ENCODE measurements at places on chromosomes 4 and X. TPM values are rescaled to one million over a fixed set of nuclear protein-coding genes. Genes with fewer than 3 reads are reported as not detected.

ADH1A gene
- total RNA-seq = not detected

PAGE2 gene
- not detected for total RNA-seq

IL3RA gene
- not detected for total RNA-seq

USP27X gene
- 0.58 TPM for total RNA-seq

ARHGAP6 gene
- total RNA-seq = 29.2 TPM

CT55 gene
- total RNA-seq = not detected

RHOXF2B gene
- not detected for total RNA-seq

PCDH7 gene
- 64.8 TPM for total RNA-seq

NDST3 gene
- not detected for total RNA-seq

LARP1B gene
- total RNA-seq = 13.7 TPM

SPANXN3 gene
- not detected for total RNA-seq

TMPRSS11B gene
- not detected for total RNA-seq

ZNF630 gene
- total RNA-seq = 0.26 TPM

KCTD8 gene
- 0.43 TPM for total RNA-seq

LDOC1 gene
- total RNA-seq = 13.0 TPM

FGG gene
- not detected for total RNA-seq

TMSB15C gene
- 0.58 TPM for total RNA-seq

USP17L12 gene
- total RNA-seq = not detected

UGT2B10 gene
- total RNA-seq = not detected

RBMXL3 gene
- not detected for total RNA-seq

GUCY2F gene
- not detected for total RNA-seq

HTR2C gene
- total RNA-seq = not detected

FAM184B gene
- 0.12 TPM for total RNA-seq

KLKB1 gene
- not detected for total RNA-seq

SSX2B gene
- not detected for total RNA-seq

CENPVL3 gene
- not detected for total RNA-seq

TBC1D8B gene
- total RNA-seq = 6.7 TPM

CCNB3 gene
- total RNA-seq = under 0.01 TPM

RTL3 gene
- total RNA-seq = 0.12 TPM

PAK3 gene
- total RNA-seq = 0.09 TPM

CYBB gene
- total RNA-seq = 0.12 TPM

FAM13A gene
- total RNA-seq = 10.5 TPM

HAUS3 gene
- total RNA-seq = 5.3 TPM

SMR3B gene
- not detected for total RNA-seq

TLR2 gene
- total RNA-seq = 0.35 TPM

RHOXF1 gene
- total RNA-seq = not detected

HPF1 gene
- 20.2 TPM for total RNA-seq

BMP3 gene
- under 0.01 TPM for total RNA-seq

RRAGB gene
- total RNA-seq = 22.3 TPM

HSFX3 gene
- total RNA-seq = not detected

CFAP99 gene
- total RNA-seq = not detected

TEX13B gene
- total RNA-seq = not detected

MID1IP1 gene
- total RNA-seq = 68.5 TPM

SSX2 gene
- total RNA-seq = not detected

XKRX gene
- not detected for total RNA-seq

PARM1 gene
- total RNA-seq = 0.77 TPM

BGN gene
- total RNA-seq = 164 TPM

GDPD2 gene
- total RNA-seq = not detected

FGB gene
- total RNA-seq = not detected

MAGEB1 gene
- not detected for total RNA-seq

CAMK2D gene
- 89.9 TPM for total RNA-seq

REPS2 gene
- total RNA-seq = 0.94 TPM

UGT2A1 gene
- not detected for total RNA-seq

ABLIM2 gene
- total RNA-seq = 0.43 TPM

ADGRG4 gene
- not detected for total RNA-seq

SLC39A8 gene
- 25.4 TPM for total RNA-seq

TDO2 gene
- total RNA-seq = not detected

SPP1 gene
- 7.8 TPM for total RNA-seq

POU3F4 gene
- not detected for total RNA-seq
